ENCODE measurements at places on chromosomes 2 and 18.

DNA sequence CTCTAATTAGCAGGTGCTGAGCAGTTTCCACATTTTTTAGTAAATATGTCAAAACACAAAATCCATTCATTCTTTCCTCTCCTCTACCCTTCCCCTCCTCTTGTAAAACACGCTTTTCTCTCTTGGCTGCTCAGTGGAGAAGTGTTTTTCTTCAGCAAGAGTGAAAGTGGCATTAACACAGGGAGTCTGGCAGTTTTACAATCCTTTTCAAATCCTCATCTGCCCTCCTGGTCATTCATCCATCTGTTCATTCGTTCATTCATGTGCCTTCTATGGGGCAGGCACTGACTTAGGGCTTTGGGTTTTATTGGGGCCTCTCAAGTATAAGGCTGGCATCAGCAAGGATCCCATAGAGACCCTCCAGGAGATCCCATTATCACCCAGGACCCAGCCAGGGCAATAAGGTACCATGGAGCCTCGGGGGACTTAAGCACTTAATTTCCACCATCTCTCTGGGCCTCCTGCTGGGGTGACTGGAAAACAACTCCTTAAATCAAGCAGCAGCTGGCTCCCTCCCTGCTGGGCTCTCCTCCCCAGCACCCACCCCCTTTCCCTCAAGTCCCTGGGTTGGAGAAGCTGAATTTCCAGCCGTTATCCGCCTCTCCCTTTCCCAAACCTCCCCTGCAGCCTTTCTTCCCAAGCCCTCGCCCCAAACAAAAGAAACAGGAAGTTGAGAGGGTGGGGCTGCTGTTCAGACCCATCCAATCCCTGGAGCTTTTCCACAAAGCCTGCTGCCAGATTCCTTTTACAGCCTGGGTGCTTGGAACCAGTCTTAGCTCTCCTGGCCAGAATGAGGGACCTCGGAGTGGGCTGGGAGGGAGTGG is 32.6 kb downstream of the MARCHF4 start:
- DNase-seq = no peak

DNA sequence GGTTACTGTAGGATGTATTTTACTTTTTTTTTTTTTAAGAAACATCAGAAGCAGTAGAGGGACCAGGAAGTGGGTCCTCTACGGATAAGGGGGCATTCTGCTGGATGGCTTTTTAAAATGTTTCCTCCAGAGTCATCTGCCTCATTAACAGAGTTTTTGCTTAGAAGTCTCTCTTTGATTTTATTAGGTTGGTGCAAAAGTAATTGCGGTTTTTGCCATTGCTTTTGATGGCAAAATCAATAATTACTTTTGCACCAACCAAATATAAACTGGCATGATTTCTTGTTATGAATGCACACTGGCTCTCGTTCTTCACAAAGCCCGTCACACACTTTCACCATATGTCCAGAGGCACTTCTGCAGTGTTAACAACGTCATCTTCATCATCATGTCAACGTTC is 68.5 kb upstream of the FAM237A start:
- DNase-seq = no peak

DNA sequence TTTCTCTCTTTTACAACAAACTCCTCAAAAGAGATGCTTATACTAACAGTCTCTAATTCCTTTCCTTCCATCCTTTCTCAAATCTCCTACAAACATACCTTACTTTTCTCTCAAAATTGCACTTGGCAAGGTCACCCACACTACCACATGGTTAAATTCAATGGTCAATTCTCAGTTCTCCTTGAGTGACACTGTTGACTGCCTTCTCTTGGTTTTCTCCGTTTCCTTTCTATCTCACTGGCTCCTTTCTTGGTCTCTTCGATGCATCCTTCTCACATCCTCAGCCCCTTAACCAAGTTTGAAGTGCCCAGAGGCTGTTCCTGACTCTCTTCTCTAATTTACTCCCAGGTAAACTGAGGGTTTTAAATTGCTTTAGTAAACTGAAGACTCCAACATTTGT is 12.5 kb downstream of the C1D start:
- no peak for DNase-seq

GRCh38 chr2:235595422-235596010 is 101.7 kb downstream of the AGAP1 start:
- DNase-seq = no peak

DNA sequence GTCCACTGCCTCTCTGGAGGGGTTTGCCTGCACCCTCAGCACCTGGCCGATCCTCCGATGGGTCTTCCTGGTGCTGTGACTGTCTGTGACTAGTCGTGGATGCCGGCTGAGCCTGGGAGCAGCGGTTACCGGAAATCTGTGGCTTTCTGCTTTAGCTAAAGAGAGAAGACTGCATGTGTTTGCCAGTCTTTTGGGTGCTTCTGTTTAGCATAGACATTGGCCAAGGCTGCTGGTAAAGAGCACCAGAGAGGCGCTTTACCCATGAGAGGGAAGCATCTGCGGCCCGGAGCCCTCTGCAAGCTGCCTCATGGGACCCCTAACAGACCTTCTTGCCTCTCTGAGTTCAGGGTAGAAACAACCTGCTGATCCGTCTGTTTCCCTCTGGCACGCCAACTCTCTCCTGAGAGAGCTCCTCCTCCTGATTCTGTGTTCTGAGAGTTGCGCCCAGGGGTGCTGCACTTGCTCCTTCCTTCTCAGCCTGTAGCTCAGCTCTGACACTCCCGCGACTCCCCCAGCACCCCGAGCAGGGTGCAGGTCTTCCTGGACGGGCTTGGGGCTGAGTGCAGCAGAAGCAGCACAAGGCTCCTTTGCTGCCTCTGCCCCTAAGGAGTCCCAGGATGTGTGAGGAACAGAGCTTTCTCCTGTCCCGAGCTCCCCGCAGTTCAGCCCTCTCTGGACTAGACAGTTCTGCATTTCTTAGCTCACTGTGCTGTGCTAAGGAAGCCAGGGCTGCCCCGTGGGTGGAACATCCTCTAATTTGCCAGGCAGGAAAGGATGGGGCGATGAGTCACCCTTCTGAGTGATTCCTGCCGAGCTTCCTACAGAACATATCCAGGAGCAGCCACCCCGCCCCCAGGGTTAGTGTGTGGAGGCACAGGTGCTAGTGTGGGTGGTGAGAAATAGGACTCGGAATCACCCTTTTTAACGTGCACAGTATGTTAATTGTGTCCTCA is 203.2 kb downstream of the SH3RF3 start:
- DNase-seq = no peak

- DNase-seq = no peak
Observed at GRCh38 chr18:55838841-55839240, 250.8 kb upstream of the TCF4 start.

DNA sequence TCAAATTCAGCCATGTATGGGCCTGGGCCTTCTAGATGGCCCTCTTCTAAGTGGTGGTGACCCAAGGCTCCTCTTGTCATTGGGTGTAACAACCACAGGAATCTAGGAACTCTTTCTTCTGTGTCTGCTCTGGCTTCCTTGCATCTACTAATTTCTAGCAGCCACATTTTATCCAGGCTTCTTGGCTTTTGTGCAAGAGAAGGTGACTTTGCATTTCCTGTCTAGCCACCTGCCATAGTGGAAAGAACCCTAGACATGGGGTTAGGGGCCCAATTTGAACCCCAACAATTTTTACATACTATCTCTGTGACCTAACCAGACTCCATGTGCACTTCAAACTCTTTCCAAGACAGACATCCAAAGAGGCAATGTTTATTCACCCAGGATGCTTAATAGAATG is 25.1 kb downstream of the SMYD1 start:
- no peak for DNase-seq

DNA sequence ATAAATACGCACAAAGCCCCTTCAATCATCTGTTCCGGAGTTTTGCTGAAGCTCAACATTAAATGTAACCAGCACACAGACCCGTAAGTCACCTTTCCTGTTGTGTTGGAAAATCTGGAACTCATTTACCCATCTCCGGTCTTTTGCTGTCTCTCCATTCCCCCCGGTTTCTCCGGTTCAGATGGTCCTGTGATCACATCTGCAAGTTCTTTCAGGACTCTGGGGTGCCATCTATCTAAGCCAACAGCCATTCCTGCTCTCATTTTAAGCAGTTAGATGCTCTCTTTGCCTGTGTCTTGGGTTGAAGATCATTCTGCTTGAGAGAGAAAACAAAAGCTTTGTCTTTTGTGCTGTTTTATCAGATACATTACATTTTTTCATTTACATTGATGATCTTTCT is 91.7 kb upstream of the TGIF1 start:
- no peak for DNase-seq

GRCh38 chr2:46540496-46541331 is 61.3 kb downstream of the TMEM247 start:
- DNase-seq = no peak

GRCh38 chr18:36580874-36581750 is 247.7 kb downstream of the TPGS2 start:
- DNase-seq = no peak

- no peak for DNase-seq
Observed at GRCh38 chr2:148726228-148726627, 81.7 kb downstream of the EPC2 start.

DNA sequence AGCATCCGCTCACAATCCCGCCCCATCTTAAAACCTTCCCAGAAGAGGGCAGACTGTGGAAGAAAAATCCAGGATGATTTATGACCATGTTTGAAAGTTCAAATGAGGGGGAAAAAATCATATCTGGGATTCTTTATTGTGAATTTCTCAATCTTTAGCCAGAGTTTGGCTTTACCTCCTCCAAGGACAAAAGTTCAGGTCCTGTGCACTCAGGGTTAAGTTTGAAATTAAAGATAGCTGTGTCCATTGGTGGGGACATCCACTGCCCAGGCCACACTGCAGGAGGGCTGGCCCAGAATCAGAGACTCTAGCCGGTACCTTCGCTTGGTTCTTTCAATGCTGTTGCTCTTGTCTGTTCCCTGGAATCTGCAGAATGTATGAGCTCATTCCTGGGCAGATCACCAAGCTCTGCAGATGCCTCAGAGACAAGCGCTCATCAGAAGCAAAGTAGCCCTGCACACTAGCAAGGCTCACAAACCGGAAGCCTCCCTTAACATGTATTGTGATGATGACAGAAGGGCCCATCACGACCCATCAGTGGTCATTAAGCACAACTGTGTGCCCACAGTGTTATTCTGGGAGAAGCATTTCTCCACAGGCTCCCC is 375.3 kb upstream of the KLHL29 start:
- no peak for DNase-seq

GRCh38 chr2:37365669-37366068 is 21.2 kb downstream of the QPCT start:
- no peak for DNase-seq

DNA sequence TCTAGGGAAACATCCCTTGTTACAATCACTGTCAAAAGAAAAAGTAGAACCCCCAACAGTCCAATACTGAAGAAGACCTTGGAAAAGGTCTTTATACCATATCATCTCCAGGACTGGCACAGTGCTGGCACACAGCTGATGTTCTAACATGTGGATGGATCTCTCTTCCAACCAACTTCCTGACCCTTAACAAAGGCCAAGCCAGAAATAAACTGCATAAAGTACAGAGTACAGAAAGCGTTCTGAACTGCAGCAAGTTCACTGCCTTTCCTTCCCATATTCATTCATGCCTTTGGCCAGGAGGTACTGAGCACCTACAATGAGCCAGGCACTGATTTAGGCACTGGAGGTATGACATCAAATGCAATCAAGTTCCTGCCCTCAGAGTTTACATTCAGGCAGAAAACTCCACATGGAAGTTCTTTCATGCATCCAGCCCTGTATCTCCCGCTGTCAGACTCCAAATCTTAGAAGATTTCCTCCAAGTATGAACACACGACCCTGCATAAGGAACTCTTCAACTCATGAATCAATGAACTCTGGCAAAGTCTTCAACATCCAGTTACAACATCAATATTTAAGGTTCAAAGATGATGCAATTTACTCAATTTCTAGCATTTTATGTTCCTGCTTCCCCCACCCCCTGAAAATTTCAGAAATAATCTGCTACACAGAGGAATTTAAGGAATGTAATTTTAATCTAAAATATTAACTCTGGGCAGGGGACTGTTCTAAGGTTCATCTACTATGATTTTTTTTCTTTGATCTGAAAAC is 33.8 kb downstream of the ACVR1 start:
- no peak for DNase-seq

DNA sequence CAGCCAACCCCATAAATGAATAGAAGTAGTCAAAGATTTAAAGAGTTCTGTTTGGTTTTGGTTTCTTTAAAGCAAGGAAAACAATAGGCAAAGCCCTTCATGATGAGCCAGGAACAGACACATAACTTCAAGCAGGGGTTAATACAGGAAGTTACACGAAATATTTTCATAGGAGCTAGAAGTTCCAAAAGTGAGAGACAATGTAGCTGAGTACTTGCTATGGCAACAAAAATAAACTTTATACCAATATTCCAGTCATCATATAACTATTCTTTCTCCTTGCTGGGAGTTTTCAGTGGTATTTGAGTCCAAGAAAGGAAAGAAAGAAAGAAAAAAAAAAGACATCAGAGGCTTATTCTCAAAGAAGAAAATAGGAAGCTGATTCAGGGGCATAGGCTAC is 56.2 kb downstream of the COBLL1 start:
- DNase-seq = no peak

DNA sequence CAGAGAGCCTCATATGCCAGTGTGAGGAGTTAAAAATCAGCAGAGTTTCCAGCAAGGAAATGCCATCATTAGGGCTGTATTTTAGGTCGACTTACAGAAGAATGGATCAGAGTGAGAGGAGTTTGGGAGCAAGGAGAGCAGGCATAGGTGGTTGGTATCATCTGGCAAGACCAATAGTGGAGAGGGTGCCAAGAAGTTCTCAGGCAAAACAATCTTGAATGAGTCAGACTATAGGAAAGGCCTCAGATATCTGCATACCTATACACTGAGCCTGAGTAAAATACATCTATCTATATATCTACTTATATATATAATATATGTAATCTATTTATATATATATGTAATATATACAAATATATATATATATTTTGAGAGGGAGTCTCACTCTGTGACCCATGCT is 57.3 kb downstream of the TMEFF2 start:
- DNase-seq = no peak

DNA sequence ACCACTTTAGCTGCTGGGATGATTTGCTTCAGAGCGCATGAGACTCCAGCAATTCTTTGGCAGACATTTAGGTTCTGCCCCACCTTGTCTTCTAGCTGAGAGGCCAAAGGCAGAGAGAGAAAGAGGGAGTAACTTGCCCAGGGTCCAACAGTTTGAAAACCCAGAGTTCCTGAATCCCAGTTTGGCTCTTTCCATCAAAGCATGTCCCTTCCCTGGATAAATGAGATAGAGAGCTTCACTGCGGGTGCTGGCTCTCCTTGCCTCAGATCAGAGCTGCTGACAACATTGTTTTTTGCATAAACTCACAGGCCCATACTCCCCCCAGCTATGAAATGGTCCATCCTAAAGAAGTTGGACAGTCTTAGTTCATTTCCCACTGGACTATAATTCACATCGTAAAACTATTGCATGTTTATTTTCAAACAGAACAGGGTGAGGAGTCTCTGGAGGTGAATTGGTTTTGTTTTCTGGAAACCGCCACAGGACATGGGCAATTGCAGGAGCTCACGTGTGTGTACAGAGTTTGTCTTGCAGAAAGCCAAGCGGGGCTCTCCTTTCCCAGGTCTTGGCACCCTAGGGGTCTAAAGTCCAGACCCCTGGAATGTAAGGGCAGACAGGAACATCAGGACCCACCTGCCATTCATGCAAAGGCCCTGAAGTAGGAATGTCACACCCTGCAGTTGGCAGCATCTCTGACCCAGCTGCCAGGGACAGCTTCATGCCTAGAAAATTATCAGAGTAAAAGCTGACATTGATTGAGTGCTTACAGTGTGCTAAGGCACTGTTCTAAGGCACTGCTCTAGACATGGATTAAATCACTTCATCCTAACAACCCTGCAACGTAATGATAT is 25.0 kb upstream of the SLC14A2 start:
- no peak for DNase-seq

GRCh38 chr2:40218679-40219078 is 233.2 kb downstream of the SLC8A1 start:
- no peak for DNase-seq

- no peak for DNase-seq
Observed at GRCh38 chr18:31679791-31680432, 4.5 kb downstream of the B4GALT6 start.

Measured in activated CD8-positive, alpha-beta memory T cell treated with anti-CD3 and anti-CD28 coated beads for 1 hour (primary cell).